GM04503 (cell line): ENCODE measurements at places on chromosomes 13 and 19.

DNA sequence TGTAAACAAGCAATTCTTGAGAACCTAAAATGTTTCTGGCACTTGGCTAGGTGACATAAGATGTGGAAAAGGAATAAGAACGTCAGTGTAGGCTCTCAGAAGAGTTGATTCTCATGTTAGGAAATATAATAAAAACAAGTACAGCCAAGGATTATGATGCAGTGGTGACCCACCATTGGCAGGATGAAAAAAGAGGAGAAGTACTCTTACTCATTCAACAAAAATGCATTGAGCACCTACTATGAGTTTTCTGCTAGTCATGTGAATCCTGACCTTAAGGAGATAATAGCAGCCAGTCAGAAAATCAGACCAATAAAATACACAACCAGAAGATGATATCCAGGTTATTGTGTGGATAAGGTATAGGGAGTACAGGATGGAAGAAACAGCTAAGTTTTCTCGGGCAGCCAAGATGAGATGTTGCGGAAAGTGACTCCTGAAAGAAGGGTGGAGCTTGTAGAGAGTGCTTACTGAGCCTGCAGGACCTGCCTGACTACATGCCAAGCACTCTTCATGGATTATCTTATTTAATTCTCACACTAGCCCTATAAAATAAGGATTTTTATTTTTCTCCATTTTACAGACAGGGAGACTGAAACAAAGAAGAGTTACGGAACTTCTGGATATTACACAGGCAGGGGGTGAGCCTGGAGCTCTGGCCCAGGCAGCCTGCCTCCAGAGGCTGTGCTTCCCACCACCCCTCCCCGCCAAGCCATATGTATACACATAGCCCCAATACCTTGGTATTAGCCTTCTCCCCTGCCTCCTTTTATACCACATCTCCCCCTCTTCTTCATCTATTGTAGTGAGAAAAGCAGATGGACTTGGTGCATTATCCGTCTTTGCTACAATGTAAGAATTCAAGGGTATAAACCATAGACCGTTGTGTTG, 58.0 kb downstream of the TGDS start:
- no peak for DNase-seq

DNA sequence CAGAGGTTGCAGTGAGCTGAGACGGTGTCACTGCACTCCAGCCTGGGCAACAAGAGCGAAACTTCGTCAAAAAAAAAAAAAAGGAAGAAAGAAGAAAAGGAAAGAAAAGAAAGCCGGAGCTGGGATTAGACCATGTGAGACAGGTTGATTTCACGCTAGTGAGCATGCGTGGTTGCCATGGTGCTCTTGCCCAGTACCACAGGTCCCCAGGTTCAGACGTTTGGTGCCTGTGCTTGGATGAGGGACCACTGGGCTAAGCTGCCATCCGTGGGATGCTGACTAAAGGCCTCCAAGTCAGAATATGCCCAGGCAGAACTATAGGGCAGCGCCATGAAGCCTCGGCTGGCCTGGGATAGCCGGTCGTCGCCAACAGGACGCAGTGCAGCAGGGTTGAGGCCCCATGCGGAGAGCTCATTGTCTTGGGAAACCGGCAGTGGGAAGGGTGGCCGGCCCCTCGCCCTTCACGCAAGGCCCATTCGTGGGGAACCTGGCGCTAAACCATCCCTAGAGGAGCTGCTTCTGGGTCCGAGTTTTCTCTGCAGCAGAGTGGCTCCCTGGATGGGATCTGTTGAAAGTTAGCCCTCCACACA, 7.2 kb upstream of the TEX101 start:
- DNase-seq: no peak

DNA sequence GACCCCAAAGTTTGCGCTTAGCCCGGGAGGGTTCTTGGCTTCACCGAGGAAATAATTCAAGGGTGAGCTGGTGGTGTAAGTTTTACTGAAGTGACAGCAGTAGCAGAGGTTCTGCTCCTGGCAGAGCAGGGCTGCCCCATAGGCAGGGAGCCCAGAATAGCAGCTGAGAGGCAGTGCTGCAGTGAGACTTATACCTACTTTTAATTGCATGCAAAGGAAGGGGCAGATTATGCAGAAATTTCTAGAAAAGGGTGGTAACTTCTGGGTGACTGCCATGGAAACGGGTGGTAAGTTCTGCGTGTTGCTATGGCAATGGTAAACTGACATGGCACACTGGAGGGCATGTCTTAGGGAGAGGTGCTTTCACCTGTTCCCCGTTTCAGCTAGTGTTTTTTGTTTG, 17.5 kb upstream of the CAMSAP3 start:
- DNase-seq: no peak

- no peak for DNase-seq
Measured at GRCh38 chr19:49855676-49856573, 5.0 kb downstream of the PTOV1 start.

DNA sequence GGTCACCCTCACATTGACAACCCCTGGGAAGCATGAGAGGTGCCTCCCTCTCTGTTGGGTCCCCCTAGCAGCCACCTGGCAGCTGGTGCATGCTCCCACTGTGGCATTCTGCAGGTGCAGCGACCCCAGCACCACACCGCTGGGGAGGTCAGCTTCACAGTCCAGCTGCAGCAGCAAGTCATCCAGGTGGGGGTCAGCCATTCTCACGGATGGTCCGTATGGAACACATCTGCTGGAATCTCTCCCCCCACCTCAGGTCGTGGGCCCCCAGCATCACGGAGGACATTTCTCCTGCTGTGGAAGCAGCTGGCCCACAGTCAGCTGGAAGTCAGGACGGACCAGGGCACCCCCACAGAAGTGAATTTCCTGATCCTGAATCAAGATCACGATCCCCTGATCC, 201.3 kb downstream of the COG6 start:
- DNase-seq: no peak

- no peak for DNase-seq
Measured at GRCh38 chr19:5935473-5936291, 21.6 kb downstream of the CAPS start.

- DNase-seq: no peak
Measured at GRCh38 chr13:100514788-100515409, 73.7 kb downstream of the GGACT start.

DNA sequence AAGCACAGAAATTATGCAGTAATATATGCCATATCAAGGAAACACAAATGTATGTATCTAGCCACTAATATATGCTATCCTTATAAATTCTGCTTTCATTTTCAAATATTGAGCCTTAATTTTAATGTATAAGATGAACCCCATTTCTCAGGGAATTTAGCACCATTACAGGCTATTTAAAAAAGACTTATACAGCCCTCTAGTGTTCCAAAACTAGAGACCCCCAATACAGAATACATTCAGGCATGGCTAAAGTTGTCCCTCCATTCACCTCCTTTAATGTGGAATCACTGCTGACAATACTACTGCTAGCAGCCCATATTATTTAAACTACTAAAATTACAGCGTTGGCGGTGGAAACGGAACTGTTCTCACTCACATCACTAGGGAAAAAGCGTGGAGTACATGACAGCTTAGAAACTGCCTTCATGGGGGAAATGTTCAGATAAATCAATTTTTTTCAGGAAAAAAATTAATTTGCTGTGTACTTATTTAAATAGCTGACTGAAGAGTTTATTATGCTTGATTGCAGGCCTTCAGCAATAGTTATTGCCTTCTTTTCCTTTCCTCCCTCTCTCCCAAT, 541.0 kb downstream of the PCDH9 start:
- no peak for DNase-seq

- no peak for DNase-seq
Measured at GRCh38 chr19:39676004-39676403, 20.3 kb downstream of the LGALS16 start.
